Eye (tissue), 1 donor: ENCODE measurements at places on chromosomes 5 and 9.

- DNase-seq = no peak
Observed at GRCh38 chr5:175216991-175217390, 227.0 kb downstream of the DRD1 start.

DNA sequence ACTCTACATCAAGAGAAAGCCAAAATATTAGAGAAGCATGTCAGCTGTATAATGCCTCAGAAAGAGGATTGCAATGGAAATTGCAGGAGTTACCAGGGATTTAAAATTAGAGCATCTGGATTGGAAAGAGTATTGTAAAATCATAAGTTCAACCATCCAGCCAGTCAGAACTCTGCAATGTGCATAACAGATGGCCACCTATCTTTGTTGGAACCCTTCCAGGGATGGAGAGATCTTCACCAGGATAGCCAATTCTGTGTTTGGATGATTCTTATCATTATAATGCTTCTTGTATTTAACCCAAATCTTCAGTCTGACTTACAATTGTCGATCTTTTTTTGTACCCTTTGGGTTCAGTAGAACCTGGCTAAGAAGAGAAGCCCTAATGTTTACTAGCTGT, 164.4 kb downstream of the TLR4 start:
- no peak for DNase-seq

DNA sequence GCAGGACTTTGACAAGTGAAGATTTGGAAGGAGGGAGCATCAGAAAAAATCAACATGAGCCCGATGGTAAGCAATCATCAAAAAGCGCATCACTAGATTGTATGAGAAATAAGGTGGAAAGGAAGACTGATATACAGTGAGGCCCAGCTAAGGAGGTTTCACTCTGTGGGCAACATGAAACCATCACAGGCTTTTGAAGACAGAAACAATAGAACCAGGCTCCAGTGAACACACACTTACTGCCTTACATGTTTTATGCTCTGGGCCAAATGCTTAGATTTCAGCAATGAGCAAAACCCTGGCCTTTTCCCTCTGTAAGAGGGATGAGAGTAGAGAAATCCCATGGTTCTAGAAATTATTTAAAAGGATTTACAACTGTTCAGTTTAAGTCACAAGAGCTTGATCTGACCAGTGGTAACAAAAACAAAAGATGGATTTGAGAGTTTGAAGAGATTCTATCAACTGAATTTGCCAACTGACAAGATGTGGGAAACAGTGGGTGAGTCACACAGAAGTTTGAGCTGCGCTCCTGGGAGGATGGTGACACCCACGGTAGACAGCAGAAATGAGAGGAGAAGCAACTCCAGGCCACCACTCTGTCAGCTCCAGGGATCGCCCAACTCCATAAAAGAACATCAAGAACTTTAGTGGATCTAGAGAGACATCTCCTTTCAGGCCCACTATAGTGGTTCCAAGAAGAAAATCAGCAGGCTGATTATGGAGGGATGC, 261.8 kb downstream of the MCTP1 start:
- no peak for DNase-seq

DNA sequence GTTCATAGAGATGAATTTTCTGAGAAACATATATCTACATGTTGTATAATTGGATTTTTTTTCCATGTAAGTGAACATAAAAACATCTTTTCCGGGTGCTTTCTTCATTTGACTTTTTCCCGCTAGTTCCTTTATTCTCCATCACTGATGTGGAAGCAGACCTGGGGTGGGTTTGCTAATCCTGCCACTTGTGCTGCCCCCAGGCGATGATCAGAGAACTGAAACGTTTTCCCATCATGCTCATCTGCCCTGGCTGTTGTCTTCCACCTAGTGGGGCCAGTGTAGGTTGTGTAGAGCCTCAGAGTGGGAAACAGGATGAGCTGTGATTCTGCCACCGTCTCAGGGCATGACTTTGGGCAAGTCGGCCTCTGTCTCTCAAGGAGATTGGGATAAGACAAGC, 34.2 kb upstream of the TGFBR1 start:
- peak; percentile 76 for DNase-seq

- DNase-seq = no peak
Observed at GRCh38 chr9:35364817-35365585, 124.9 kb upstream of the RUSC2 start.

DNA sequence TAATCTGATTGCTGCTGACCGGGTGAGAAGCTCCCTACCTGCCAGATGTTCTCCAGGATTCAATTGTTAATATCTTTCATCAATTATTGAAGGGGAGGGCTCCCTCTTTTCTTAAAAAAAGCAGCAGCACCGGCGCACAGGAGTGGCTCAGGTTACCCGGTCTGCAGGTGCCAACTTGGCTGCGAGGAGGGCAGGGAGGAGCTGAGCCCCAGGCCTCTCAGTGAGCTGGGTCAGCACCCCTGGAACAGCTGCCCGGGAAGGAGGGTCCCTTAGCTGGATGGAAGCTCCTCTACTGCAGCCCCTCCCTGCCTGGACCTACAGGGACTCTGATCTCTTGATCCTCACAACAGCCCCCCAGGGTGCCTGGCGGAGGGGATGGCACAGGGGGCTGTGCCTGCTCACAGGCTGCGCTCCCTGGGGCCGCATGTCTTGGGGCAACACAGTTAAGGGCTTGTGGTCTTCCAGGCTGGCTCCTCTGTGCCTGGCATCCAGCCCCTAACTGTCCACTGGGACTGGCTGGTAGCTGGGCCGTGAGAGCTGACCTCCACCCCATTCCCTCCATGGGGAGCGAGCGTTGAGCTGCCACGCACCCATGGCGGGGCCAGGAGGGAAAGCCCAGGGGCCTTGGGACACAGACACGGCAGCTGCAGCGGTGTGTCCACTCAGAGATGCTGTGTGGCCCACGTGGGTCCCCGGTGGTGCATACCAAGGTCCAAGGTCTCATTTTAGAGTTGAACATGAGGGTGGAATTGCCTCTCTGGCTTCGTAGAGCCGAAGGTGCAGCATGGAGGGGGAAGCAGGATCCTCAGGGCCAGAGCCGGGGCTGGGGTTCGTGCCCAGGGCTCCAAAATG, 28.6 kb upstream of the TMEM250 start:
- DNase-seq = no peak

DNA sequence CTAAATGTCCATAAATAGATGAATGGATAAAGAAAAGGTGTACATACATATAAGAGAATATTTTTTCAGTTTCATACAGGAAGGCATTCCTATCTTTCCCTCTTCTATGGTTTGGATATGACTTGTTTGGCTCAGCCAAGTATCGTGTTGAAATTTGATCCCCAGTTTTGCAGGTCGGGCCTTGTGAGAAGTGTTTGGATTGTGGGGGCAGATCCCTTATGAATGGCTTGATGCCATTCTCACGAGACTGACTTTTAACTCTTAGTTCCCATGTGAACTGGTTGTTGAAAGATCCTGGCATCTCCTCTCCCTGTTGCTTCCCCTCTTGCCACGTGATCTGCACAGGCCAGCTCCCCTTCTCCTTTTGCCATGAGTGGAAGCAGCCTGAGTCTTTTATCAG, 421.1 kb upstream of the FTMT start:
- no peak for DNase-seq

DNA sequence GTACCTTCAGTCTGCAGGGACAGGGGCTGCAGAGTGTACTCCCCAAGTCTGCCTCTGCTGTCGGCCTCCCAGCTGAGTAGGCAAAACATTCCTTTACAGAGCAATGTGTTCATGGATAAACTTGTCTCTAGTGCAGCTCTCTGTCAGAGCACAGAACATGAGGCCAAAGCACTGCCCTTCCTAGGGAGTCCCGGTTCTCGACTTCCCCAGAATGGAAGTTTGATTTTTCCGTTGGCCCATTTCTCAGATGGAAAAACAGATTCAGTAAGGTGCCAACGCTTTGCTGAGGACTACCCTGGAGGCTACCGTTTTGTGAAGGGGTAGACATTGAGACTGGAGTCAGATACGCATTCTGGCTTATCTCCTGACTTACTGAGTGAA, 422 bp upstream of the TRIM32 start:
- DNase-seq = no peak

GRCh38 chr5:125673359-125673950, 749.8 kb upstream of the GRAMD2B start:
- no peak for DNase-seq

DNA sequence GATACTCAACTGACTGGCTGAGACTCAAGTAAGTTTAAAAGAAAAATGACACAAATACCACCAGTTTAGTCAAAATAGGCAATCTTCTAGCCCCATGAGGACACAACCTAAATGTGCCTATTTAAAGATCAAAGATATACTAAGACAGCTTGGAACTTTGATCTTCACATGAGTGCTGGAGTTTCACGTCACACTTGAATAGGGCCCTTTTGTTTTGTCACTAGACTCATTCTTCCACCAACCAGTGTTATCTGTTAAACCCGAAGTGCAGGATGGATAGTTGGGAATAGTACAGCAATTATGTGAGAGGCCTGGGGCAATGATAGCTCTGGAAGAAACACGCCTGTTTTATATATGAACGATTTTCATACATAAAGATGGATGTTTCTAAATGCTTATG, 792.8 kb upstream of the NUDT12 start:
- no peak for DNase-seq
